H1 (cell line): ENCODE measurements at places on chromosomes 7 and 10. TPM values are rescaled to one million over a fixed set of nuclear protein-coding genes. Genes with fewer than 3 reads are reported as not detected.

DNA sequence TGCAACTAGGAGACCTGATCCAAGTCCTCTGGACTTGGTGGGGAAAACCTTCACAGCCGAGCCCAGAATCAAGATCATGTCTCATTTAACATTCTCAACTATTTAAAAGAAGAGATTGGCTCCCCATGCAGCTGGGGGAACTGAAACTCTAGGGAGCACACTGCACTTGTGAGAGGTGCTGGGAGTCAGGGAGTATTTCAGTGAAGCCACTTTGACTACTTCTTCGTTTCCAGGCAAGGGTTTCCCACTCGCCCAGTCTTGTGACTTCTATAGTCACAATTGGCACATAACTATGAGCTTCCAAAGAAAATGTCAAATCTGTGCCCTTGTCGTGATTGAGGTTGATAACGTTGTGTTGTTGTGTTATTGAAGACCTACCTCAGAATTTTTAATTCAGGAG lies 62.9 kb downstream of the AKR1B1 start:
- no peaks in the 10 kb centered on the region for H3K27me3 ChIP-seq
- H3K4me3 ChIP-seq, result no peak overlapping the region
- no peaks in the 10 kb centered on the region for H3K36me3 ChIP-seq
- H3K27ac ChIP-seq, result no peak overlapping the region
- H3K4me1 ChIP-seq, result no peaks in the 10 kb centered on the region

- H3K27me3 ChIP-seq, result no peaks in the 10 kb centered on the region
- no peak overlapping the region for H3K27ac ChIP-seq
- no peaks in the 10 kb centered on the region for H3K4me1 ChIP-seq
- H3K36me3 ChIP-seq, result no peaks in the 10 kb centered on the region
- no peak for DNase-seq
Measured at GRCh38 chr10:68559841-68560185, 324 bp upstream of the TET1 start.

DNA sequence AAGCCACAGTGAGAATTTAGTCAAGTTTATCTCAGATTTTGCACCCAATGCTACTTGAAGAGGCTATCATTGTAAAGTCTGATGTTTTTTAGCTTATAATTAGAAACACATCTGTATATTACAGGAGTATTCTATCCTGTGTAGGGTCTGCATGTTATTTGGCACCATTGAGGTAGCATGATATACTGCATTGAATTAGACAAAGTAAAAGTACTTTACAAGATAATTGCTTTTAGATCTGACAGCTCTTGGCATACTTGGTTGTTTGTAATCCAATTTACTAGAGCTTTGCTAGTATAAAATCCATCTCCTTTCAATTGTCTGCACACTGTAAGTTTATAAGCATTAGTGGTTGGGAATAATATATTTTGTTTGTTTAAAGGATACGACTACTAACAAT lies 714.3 kb downstream of the ANKRD7 start:
- no peaks in the 10 kb centered on the region for H3K36me3 ChIP-seq
- no peak overlapping the region for H3K4me3 ChIP-seq
- no peak overlapping the region for H3K27ac ChIP-seq
- H3K4me1 ChIP-seq, result no peaks in the 10 kb centered on the region

GRCh38 chr10:15518250-15518649 lies 147.2 kb upstream of the FAM171A1 start:
- H3K27me3 ChIP-seq, result no peaks in the 10 kb centered on the region
- H3K36me3 ChIP-seq, result no peaks in the 10 kb centered on the region
- H3K4me1 ChIP-seq, result no peaks in the 10 kb centered on the region
- no peak overlapping the region for H3K4me3 ChIP-seq
- no peak overlapping the region for H3K27ac ChIP-seq
- DNase-seq, result no peak

- H3K27ac ChIP-seq, result no peak overlapping the region
- DNase-seq, result no peak
- no peak overlapping the region for H3K4me3 ChIP-seq
- H3K36me3 ChIP-seq, result no peaks in the 10 kb centered on the region
Measured at GRCh38 chr10:74025380-74025978, 27.6 kb downstream of the VCL start.

- no peaks in the 10 kb centered on the region; the same call in 1 of the 2 replicates for H3K27me3 ChIP-seq
- no peaks in the 10 kb centered on the region for H3K36me3 ChIP-seq
- H3K4me1 ChIP-seq, result peaks cover 15% of the 10 kb centered on the region
Measured at GRCh38 chr7:50780436-50780835, 2.3 kb downstream of the GRB10 start.

DNA sequence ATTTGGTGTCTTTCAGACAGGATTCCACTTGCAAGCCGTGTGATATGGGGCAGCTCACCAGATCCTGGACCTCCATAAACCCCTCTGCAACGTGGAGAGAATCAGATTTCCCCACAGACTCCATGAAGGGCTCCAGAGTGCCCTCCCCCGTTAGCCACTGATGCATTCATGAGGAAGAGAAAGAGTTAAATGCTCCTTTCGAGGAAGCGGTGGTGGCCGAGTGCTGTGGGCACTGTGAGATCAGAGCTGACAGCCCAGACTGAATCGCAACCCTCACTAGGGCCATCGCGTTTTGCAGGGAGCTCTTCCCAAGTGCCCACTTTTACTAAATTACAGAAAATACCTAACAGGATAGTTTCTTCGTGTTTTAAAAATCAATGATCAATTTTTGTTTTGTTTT lies 226.3 kb upstream of the ZNF32 start:
- H3K4me1 ChIP-seq, result no peaks in the 10 kb centered on the region
- no peak for DNase-seq
- H3K4me3 ChIP-seq, result no peak overlapping the region
- no peak overlapping the region for H3K27ac ChIP-seq
- no peaks in the 10 kb centered on the region for H3K27me3 ChIP-seq

DNA sequence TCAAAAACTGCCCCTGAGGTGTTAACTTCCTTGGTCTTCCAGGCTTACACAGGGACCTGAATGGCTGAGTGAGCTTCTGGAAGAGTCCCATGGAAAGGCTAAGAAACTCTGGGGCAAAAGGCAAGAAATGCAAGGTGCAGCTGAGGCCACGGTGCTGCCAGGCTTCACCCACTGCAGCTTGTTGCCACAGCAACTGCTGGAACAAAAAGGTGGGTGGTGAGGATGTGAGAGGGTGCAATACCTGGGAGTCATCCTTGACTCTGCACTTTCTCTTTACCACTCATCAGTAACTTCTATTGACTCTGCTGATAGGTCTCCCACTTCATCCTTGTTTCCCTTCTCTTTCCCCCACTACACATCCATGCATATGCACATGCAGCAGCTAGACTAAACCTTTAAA lies 258.6 kb downstream of the BMPER start:
- no peak for DNase-seq
- H3K27ac ChIP-seq, result no peak overlapping the region
- H3K4me3 ChIP-seq, result no peak overlapping the region

GRCh38 chr10:113985297-113985844 lies 58.3 kb upstream of the ADRB1 start:
- DNase-seq, result no peak
- no peaks in the 10 kb centered on the region for H3K27me3 ChIP-seq
- no peaks in the 10 kb centered on the region for H3K4me1 ChIP-seq
- H3K27ac ChIP-seq, result no peak overlapping the region
- no peaks in the 10 kb centered on the region for H3K36me3 ChIP-seq

- no peak overlapping the region for H3K27ac ChIP-seq
- no peaks in the 10 kb centered on the region for H3K27me3 ChIP-seq
- DNase-seq, result no peak
- no peaks in the 10 kb centered on the region for H3K4me1 ChIP-seq
- no peak overlapping the region for H3K4me3 ChIP-seq
- H3K36me3 ChIP-seq, result peaks cover 5% of the 10 kb centered on the region; the same call in 1 of the 2 replicates
Measured at GRCh38 chr7:116871061-116871700, 8.8 kb downstream of the CAPZA2 start.

GRCh38 chr10:29616542-29616941 lies 18.2 kb downstream of the SVIL start:
- no peak overlapping the region for H3K4me3 ChIP-seq
- no peaks in the 10 kb centered on the region for H3K36me3 ChIP-seq
- H3K27me3 ChIP-seq, result no peaks in the 10 kb centered on the region
- peaks cover 11% of the 10 kb centered on the region for H3K4me1 ChIP-seq

DNA sequence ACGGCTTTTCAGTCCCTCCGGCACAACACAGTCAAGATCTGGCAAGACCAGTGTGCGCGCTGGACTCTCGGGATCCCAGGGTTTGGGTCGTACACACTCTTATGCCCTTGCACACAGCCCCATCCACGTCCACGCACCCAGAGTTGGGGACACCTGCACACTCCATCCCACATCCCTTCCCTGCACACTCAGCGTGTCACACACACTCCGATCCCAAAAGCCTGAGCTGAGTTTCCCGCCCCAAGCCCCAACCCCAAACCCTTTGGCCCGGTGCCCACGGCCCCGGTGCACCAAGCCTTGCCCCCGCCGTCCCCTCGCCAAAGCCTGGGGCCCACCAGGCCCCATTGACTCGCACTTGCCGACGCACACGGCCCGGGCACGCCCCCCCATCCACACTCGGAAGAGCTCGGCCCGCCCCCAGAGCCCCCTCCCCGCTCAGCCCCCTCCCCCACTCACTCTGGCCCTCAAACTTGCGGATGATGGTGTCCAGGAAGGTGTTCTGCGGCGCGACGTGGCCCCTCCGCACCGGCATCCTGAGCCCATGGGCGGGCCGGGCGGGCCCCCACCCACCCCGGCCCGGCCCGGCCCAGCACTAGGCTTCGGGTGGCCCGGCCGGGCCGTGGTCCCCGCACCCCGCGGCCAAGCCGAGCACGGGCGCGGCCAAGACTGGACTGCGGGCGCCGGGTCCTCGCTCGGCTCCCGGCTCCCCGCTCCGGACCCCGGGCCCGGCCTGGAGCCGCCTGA lies 567 bp downstream of the KCNH2 start:
- no peak overlapping the region for H3K27ac ChIP-seq
- H3K4me3 ChIP-seq, result peak overlapping the region; percentile 60
- H3K4me1 ChIP-seq, result peaks cover 36% of the 10 kb centered on the region
- no peak for DNase-seq

DNA sequence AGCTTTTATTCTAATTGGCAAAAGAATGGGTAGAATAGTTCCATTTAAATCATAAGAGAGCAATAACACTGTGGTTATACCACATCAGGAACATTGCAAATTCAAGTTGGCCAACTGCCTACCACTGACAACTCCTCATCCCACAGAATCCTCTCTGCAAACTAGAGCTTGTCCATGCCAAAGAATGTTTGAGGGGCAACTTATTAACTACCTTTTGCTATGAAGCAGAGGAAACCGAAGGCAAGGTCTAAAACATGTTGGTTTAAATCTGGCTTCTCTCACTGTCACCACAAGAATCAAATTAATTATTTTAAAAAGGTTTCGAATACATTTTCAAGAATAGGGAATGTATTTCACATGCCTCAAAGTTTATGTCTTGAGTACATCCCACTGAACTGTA lies 36.0 kb downstream of the RHOBTB1 start:
- H3K27me3 ChIP-seq, result no peaks in the 10 kb centered on the region
- H3K27ac ChIP-seq, result no peak overlapping the region
- no peak overlapping the region for H3K4me3 ChIP-seq
- H3K36me3 ChIP-seq, result no peaks in the 10 kb centered on the region; the same call in 1 of the 2 replicates
- no peak for DNase-seq
- no peaks in the 10 kb centered on the region for H3K4me1 ChIP-seq

- no peaks in the 10 kb centered on the region for H3K36me3 ChIP-seq
- H3K4me1 ChIP-seq, result no peaks in the 10 kb centered on the region
- H3K27me3 ChIP-seq, result no peaks in the 10 kb centered on the region
- DNase-seq, result no peak
Measured at GRCh38 chr7:81036057-81036456, 117.2 kb upstream of the SEMA3C start.

- no peak overlapping the region for H3K27ac ChIP-seq
- H3K36me3 ChIP-seq, result no peaks in the 10 kb centered on the region
- DNase-seq, result no peak
Measured at GRCh38 chr7:40889539-40889938, 754.7 kb downstream of the SUGCT start.

DNA sequence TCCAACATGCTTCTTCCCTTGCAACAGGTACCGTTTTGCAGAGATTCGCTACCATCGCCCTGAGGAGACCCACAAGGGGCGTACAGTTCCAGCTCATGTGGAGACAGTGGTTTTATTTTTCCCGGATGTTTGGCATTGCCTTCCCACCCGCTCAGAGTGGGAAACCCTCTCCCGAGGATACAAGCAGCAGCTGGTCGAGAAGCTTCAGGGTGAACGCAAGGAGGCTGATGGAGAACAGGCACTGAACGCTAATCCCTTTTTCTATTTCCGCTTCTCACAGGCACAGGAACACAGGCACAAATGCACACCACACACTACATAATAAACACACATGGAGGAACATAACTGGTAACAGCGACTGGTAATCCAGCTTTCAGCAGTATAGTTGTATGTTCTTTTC lies 35.2 kb downstream of the CCAR1 start:
- peak; percentile 29 for DNase-seq
- no peaks in the 10 kb centered on the region for H3K4me1 ChIP-seq
- H3K4me3 ChIP-seq, result no peak overlapping the region

DNA sequence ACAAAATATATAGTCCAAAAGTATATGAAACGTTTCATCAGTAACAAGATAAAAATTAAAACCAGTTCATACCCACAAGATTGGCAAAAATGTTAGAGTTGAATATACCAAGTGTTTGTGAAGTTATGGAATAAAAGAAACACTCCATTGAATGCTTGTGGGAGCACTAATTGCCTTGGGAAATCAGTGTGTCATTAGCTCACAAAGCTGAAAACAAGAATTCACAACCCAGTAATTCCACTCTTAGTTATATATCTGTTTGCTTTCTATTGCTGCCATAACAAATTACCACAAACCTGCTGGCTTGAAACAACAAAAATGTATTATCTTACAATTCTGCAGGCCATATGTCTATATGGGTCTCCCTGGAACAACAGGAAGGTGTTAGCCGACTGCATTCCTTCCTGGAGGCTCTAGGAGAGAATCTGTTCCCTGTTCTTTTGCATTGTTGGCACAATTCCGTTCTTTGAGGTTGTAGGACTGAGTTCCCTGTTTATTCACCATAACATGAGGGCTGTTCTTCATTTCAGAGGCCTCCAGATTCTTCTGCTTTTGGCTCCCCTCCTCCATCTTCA lies 45.7 kb downstream of the SEM1 start:
- no peak for DNase-seq
- no peaks in the 10 kb centered on the region for H3K36me3 ChIP-seq
- H3K4me3 ChIP-seq, result no peak overlapping the region
- H3K27me3 ChIP-seq, result no peaks in the 10 kb centered on the region
- no peak overlapping the region for H3K27ac ChIP-seq

- no peak overlapping the region for H3K27ac ChIP-seq
- H3K4me1 ChIP-seq, result 0 out of 2 replicates have a peak, but pooled peaks cover 2% of the 10 kb centered on the region
- H3K27me3 ChIP-seq, result peaks cover 16% of the 10 kb centered on the region
- H3K36me3 ChIP-seq, result no peaks in the 10 kb centered on the region
Measured at GRCh38 chr7:55250313-55250712, 114.8 kb upstream of the LANCL2 start.

- H3K36me3 ChIP-seq, result no peaks in the 10 kb centered on the region
- H3K27ac ChIP-seq, result no peak overlapping the region
- peaks cover 2% of the 10 kb centered on the region for H3K4me1 ChIP-seq
- peaks cover 19% of the 10 kb centered on the region for H3K27me3 ChIP-seq
- DNase-seq, result no peak
Measured at GRCh38 chr10:75600833-75601232, 169.4 kb downstream of the LRMDA start.

GARIN1A gene
- 0.29 and 0.34 TPM in 2 replicates for total RNA-seq

TSPAN14 gene
- 57.8 and 57.9 TPM in 2 replicates for total RNA-seq

HMX2 gene
- total RNA-seq, result 1.3 and 2.0 TPM in 2 replicates

PSD gene
- 5.6 and 6.0 TPM in 2 replicates for total RNA-seq

EGR2 gene
- 2.1 and 3.0 TPM in 2 replicates for total RNA-seq

KIAA1549 gene
- 17.3 and 17.6 TPM in 2 replicates for total RNA-seq

TFR2 gene
- 4.9 and 5.7 TPM in 2 replicates for total RNA-seq

PNLIPRP3 gene
- not detected in 2 replicates for total RNA-seq
